KG1 (cell line): ENCODE measurements at places on chromosomes 5 and 9.

DNA sequence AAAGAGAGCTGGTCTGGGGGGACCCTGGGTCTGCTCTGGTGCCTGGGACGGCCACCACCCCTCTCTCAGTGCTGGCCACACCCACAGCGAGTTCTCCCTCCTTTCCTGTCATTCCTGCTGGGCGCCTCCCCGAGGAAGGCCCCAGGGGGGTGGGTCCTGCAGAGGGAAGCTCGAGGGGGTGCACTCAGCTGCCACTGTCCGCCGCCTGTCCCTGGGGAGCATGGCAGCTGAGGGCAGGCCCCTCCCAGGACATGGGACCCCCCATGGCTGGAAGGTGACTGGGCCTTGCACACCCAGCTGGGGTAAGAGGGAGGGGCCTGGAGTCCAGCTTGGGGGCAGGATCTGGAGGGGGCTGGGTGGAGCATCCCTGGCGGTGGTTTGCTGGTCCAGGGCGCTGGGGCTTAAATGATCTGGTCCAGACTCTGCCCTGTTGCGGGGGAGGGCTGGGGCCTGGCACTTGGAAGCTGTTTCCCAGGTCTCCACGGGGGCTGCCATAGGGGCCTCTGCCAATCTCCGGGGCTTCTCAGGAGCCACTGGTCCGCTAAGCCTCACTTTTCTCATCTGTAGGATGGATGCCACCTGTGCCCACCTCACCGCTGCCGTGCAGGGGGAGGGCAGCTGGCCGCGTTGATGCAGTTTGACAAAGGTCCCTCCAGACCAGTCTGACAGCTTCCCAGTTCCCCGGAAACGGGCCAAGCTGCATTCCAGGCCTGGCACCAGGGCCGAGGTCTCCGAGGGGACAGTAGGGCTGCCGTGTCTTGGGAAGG lies 6.0 kb upstream of the SLC2A6 start:
- no peak for DNase-seq

- no peak for DNase-seq
Observed at GRCh38 chr5:175542232-175542965, 64.0 kb downstream of the SFXN1 start.

DNA sequence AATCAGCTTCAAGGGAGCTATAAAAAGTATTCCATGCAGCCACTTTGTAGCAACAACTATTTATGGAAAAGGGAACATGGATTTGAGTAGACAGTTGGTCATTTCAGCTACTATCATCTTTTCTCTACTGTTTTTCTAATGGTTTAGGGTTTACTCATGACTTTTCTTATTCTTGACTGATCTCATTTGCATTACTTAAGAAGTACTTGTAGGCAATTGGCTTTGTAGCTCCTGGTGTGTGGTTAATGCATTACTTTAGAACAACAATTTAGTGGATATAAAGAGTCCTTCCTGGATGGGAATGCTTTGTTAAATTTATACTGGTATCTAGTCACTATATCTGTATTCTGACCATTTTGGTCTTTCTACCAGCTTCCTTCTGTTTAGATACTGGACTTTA lies 59.8 kb upstream of the NTRK2 start:
- no peak for DNase-seq

DNA sequence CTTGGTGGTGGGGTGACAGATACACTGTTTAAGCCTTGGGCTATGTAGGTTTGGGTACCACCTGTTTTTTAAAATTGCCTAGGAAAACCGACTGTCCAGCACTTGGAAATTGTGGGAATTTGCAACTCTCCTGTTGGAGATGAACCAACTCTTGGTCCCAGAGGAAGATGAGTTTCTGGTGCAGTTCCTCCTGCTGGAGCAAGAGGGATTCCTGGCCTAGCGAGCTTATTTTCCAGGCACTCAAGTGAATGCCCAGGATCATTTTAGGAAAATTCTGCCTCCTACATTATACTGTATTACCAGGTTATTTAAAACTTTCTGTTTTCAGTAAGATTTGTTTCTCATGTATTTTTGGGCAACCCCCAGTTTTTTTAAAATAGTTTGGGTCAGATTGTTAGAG lies 33.7 kb downstream of the AP3S1 start:
- DNase-seq: no peak

GRCh38 chr5:106730506-106730905 lies 940.2 kb downstream of the EFNA5 start:
- no peak for DNase-seq

GRCh38 chr9:87327575-87328125 lies 170.0 kb upstream of the DAPK1 start:
- DNase-seq: no peak

DNA sequence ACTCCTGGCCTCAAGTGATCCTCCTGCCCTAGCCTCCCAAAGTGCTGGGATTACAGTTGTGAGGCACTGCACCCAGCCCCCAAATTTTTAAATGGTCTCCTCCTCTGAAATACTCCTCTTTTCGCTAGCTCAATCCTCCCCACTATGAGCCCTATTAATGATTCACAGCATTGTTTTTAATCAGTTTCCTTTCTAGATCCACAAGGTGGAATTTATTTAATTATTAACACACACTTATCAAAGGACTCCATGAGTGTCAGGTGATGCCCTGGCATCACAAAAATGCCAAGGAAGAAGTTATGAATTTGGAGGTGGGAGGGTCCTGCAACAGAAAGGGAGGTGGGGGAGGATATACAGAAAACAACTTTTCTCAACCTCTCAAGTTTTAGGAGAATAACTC lies 806.5 kb downstream of the PRELID2 start:
- no peak for DNase-seq

DNA sequence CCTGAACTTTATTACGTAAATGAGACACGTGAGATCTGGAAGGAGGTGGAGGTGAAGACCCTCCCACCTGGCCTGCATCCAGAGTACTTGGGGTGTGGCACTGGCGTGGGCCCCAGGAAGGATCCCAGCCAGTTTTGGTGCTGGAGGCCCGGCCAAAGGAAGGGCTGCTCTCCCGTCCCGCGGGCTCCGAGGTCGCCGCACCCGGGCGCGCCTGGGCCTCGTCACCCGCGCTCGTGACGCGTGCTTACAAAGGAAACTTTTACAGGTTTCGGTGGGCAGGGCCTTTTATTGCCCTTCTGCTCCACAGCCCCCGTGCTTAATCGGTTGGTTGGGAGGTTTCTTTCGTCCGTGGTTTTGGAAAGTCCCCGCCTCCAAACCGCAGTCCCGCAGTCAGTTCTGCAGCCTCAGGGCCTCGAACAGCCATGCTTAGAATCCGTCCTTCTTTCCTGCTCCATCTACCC lies 29.2 kb downstream of the CDKN2A start:
- no peak for DNase-seq

- DNase-seq: no peak
Observed at GRCh38 chr5:133760532-133760931, 148.2 kb upstream of the FSTL4 start.
